ENCODE measurements at places on chromosomes 4 and X.

- DNase-seq: no peak
Observed at GRCh38 chr4:105633241-105633640, 75.2 kb downstream of the INTS12 start.

GRCh38 chr4:73250642-73251041 lies 8.0 kb downstream of the ANKRD17 start:
- no peak for DNase-seq

DNA sequence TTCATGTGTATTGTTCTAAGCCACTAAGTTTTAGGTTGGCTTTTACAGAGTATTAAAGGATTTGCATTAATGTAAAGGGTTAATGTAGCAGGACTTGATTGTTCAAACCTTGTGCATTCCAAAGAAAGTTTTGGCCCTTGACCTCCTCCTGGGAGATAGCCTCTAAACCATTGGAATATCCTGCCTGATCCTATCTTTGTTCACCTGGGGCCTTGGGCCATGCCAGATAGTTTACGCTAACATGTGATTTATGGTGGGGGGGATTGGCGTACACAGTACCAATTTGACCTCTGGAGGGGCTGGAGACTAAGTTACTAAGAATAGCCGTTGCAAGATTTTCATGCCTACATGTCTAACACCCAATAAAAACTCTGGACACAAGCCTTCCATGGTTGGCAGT lies 1002.7 kb upstream of the PABPC4L start:
- no peak for DNase-seq

- no peak for DNase-seq
Observed at GRCh38 chrX:115949900-115950822, 220.4 kb upstream of the AGTR2 start.

DNA sequence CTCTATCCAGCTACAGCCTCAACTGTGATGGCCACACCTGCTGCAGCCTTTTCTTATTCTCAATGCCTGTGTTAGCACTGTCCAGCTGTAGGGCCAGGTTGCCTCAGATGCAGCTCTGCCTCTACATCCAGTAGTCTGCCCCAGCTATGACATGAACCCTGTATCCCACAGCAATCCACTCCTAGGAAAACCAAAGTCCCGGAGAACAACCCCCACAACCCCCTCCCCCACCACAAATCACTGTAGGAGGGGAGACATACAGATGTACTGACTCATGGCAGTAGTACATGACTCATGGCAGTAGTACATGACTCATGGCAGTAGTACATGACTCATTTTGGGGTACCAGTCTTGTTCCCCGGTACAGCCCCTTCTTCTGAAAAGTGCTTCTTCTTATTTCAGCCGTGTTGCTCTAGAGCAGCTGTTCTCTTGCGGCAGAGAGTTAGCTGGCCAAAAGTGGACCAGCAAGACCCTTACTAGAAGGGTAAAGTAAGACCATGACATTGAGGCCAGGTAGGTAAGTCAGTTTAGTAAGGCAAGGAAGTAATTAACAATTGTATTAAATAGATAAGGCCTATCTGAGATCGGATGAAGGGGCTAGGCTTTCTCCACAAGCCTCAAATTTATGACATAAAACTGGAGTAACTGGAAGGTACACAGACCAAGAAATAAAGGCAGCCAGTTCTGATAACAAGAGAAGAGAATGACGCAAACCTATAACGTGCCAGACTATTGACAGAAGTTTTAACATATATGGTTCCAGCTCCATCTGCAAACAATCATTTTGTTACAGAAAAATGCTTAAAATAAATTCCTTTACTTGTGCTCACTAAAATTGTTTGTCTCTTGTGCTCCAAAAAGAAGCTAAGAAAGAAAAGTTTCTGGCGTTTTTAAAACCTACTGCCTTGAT lies 221.4 kb downstream of the TACR3 start:
- DNase-seq: no peak
